ENCODE measurements at places on chromosomes 2 and 18. TPM values are rescaled to one million over a fixed set of nuclear protein-coding genes. Genes with fewer than 3 reads are reported as not detected.

The SERPINB13 gene
- total RNA-seq = not detected

The METTL21A gene
- total RNA-seq = 32.8 TPM

The KCTD1 gene
- total RNA-seq = 3.5 TPM

The KANSL3 gene
- total RNA-seq = 42.2 TPM

The NEU4 gene
- not detected for total RNA-seq

The PLCD4 gene
- 0.16 TPM for total RNA-seq

The INHBB gene
- total RNA-seq = not detected

The B3GNT7 gene
- total RNA-seq = 0.16 TPM

The SATB2 gene
- 0.13 TPM for total RNA-seq

The MAPK4 gene
- not detected for total RNA-seq

The TRAK2 gene
- total RNA-seq = 26.0 TPM

The TYW5 gene
- 10.0 TPM for total RNA-seq

The CYTIP gene
- 202 TPM for total RNA-seq

The GPC1 gene
- total RNA-seq = 1.9 TPM

The PAIP2B gene
- 2.1 TPM for total RNA-seq

The CFAP65 gene
- not detected for total RNA-seq

The SNED1 gene
- 1.8 TPM for total RNA-seq

Measured in CD8-positive, alpha-beta memory T cell (primary cell).